ENCODE measurements at places on chromosomes 13 and 19. TPM values are rescaled to one million over a fixed set of nuclear protein-coding genes. Genes with fewer than 3 reads are reported as not detected.

The SYCN gene
- not detected for total RNA-seq

The FPR2 gene
- not detected for total RNA-seq

The PSG11 gene
- total RNA-seq, result 0.21 TPM

The TGFBR3L gene
- 8.9 TPM for total RNA-seq

The PRR19 gene
- total RNA-seq, result 1.2 TPM

The CYP4F22 gene
- not detected for total RNA-seq

The CGB8 gene
- total RNA-seq, result 3.5 TPM

The COX7A1 gene
- 81.7 TPM for total RNA-seq

The C3 gene
- 1.00 TPM for total RNA-seq

The C1QTNF9B gene
- not detected for total RNA-seq

The TEX29 gene
- 0.41 TPM for total RNA-seq

The KIR2DL3 gene
- total RNA-seq, result not detected

The KLF2 gene
- 31.8 TPM for total RNA-seq

The PSG6 gene
- 1.0 TPM for total RNA-seq

The GRK1 gene
- not detected for total RNA-seq

The CYP4F2 gene
- not detected for total RNA-seq

The PABPC3 gene
- 0.14 TPM for total RNA-seq

The RPL13A gene
- 2,009 TPM for total RNA-seq

The KLK8 gene
- not detected for total RNA-seq

The KCNJ14 gene
- 0.40 TPM for total RNA-seq

The P2RY11 gene
- total RNA-seq, result 6.4 TPM

The BRME1 gene
- 0.72 TPM for total RNA-seq

The ZNF227 gene
- total RNA-seq, result 12.7 TPM

The SBSN gene
- 3.3 TPM for total RNA-seq

The OSCAR gene
- 0.47 TPM for total RNA-seq

The PCID2 gene
- total RNA-seq, result 63.9 TPM

The IL4I1 gene
- 0.24 TPM for total RNA-seq

The CD79A gene
- not detected for total RNA-seq

The FFAR2 gene
- not detected for total RNA-seq

The STARD13 gene
- 29.4 TPM for total RNA-seq
